M059J (cell line): ENCODE measurements at places on chromosomes 4 and X.

DNA sequence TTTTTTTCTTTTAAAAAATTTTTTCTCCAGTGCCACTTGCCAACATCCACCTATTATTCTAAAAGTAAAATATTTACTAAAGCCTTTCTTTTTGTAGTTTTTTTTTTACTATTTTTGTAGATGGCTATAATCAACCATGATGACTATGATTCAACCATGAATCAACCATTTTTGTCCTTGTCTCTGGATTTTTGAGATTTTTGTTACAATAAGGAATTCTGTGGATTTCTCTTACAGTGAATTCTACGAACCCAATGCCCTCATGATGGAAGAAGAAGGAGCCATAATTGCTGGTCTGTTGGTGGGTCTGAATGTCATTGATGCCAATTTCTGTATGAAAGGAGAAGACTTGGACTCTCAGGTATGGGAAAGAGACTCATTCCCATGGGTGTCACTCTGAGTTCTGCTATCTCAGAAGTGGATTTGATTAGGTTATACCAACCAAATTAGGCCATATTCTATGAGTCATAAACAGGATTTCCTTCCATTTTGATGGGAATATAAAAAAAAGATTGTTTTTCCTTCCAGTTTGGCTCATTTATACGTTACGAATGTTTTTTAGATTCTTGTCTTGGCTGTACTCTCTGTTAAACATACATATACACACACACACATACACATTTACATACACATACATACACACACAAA is 46.7 kb downstream of the RUFY3 start:
- peak; percentile 3 for DNase-seq

DNA sequence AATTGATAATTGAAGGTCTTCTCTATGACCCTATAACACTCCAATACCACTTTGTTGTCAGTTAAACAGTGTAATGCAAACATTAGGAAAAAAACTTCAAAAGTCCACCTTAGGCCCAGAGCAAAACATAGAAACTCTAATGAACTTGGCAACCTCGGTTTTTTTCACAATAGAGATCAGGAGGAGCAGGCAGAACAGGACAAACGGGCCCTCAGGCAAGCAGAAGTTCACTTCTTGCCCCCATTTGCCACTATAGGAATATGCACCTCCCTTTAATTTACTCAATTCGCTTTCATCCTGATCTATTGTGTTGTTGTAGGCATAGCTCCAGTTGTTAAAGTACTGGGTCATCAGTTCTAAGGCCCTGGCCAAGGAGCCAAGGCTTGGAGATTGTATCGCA is 18.2 kb downstream of the ACOX3 start:
- no peak for DNase-seq

DNA sequence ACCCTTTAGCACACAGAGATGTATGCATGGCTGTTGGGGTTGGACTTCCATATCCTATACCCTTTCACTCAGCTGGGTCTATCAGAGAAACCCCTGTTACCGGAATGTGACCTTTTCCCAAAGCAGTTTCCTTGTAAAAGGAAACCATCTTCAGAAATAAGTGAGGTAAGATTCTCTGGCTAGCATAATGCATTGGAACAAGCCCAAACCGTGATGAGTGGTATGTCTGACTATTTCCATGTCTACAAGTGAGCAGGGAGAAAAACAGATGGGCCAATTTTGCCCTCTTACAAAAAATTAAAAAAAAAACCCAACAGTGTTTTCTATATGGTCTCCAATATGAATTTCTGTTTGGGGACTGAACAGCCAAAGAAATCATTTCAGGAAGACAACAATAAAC is 283.9 kb downstream of the SMARCA1 start:
- peak; percentile 36 for DNase-seq

- DNase-seq, result no peak
These were observed 26.1 kb upstream of the TBC1D1 start for GRCh38 chr4:37864786-37865185.

DNA sequence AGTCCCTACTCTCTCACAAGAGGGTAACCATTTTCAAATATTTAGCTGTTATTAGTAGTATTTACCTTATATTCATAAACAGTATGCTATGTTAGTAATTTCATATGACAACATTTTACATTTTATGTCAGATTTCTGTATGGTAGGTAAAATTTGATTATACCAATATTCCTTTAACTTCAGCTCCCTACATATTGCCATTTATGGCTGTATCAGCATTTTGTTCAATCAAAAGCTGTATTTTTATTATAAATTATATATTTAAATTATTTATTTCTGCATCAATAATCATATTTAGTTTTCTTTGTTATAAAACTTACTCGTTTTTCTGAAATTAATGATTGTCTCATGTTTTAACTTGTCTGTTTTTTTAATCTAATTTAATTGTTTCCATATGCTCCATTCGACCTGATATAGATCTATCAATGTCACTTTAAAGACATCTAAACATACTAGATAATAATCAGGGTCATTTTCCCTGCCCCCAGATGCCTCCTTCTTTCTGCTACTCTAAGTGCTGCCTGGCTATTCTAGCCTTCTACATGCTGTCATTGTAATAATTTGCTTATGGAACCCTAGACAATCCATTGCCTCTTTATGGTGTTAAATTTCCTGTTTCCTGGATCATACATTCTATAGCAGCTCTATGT is 1976.7 kb upstream of the ADGRL3 start:
- no peak for DNase-seq

DNA sequence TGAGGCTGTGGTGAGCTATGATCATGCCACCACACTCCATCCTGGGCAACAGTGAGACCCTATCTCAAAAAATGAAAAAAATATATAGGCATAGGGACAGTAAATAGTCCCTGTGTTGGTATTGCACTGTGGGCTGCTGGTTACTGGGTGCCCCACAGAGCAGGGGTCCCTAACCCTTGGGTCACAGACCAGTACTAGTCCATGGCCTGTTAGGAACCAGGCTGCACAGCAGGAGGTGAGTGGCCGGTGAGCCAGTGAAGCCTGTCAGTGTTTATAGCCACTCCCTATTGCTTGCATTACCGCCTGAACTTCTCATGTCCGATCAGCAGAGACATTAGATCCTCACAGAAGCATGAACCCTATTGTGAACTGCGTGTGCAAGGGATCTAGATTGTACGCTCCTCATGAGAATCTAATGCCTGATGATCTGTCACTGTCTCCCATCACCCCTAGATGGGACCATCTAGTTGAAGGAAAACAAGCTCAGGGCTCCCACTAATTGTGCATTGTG is 106.5 kb downstream of the TNIP2 start:
- no peak for DNase-seq

DNA sequence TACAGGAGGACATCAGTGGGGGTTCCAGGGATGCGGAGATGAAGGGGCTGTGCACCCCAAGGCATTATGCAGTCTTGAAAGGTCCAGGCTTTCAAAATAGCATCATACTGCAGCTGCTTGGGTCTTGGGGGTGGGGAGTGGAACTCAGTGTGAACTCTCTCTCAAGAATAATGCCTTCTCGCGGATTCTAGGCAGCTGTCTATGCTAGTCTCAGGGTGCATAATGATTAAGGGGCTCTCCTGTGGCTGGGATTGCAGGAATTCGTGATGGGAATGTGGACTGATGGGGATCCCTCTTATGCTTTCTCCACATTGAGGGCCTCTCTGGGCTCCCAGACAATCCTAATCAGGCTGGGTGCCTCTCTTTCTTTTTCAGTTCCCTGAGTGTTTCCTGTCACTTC is 172.2 kb upstream of the ARHGAP24 start:
- DNase-seq, result no peak

- peak; percentile 96 for DNase-seq
These were observed 13.2 kb upstream of the XIAP start for GRCh38 chrX:123846577-123847038.

- DNase-seq, result no peak
These were observed 32.8 kb downstream of the TRMT44 start for GRCh38 chr4:8473198-8473919.

DNA sequence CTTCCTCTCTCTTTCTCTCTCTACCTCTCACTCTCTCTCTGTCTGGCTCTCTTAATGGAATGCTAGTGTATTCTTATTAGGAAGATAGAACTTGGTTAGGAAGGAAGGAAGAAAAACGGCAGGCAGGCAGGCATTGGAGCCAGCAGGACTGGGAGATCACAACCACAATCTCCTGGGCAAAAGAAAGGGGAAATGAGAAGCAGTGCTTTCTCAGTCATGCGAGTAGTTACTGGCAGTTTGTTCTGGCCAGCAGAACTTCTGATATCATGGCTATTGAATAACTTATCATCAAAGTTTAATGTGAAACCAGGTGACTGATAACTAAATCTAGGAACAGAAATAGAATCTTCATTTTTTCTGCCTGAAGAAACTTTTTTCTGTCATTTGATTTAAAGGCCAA is 60.9 kb upstream of the PAGE1 start:
- no peak for DNase-seq

DNA sequence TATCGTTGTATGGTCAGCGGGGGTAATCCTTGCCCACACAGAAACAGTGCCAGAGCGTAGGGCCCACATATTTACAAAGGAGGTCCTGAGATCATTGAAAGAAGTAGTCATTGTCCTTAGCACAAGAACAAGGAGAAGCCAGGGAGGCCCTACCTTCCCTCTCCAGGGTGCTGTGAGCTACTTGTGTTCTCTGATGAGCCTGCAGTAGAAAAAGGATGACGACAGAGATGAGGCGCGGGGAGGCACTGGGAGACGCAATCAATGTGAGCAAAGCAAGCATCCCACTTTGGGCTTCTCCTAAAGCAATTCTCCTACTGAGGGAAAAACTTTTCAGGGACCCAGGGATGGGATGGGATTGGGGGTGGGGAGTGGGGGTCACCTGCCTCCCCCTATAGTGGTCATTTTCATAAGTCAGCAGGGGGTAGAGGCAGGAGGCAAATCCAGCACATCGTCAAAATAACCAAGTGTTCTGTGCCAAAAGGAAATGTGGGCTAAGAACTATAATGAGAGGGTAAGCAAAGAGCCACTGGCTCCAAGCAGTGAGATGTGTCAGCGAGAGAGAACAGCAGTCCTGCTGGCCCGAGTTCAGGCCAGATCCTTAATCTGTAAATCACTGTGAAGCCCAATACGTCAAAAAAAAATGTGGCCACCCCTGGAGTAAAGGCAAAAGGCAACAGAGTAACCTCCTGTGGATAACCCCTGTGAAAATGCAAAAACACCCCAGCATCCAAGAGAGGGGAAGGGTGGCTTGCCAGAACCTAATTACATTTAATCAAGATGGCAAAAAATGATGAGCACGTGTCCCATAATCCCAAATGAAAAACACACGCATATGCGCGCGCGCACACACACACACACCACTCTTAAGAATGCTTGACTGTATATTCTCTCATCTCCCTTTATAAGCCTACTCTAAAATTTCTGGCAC is 136.6 kb upstream of the HHIP start:
- no peak for DNase-seq

DNA sequence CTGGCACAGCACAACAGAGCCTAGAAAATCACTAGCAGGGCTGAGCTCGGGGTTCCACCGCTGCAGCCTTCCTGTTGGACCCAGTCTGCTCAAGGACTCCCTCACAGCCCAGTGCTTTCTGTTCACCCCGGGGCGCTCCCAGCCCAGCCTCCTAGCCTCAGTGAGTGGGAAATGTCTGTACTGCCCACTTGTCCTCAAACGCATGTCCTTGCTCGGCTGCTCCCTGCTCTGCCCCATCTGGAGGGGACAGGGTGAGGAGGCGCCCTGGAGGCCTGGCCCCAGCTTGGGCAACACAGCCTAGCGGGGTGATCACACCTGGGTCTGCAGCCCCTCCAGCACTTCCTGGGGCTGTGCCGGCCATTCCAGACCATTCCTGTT is 11.9 kb upstream of the CCNQ start:
- DNase-seq, result no peak

- no peak for DNase-seq
These were observed 57.6 kb upstream of the CLNK start for GRCh38 chr4:10741961-10742699.

- peak; percentile 40 for DNase-seq
These were observed 16.9 kb downstream of the RASSF6 start for GRCh38 chr4:73603271-73603710.

DNA sequence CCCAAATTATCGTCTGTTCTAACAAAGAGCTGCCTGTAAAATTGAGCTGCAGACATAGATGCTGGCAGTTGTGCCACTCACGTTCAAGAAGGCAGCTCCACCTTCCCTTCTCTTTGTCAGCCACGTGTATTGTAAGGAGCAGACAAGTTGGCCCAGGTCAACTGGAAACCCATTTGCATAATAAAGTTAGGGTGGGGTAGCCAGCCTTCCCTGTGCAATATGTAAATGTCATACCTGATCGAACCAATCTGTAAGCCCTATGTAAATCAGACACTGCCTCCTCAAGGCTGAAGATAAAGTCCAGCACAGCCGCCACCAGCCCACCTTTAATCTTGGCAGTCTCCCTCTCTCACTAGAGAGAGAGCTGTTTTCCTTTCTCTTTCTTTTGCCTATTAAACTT is 117.2 kb downstream of the TMEM144 start:
- DNase-seq, result no peak

- no peak for DNase-seq
These were observed 52.0 kb upstream of the ACSL4 start for GRCh38 chrX:109785053-109785452.

DNA sequence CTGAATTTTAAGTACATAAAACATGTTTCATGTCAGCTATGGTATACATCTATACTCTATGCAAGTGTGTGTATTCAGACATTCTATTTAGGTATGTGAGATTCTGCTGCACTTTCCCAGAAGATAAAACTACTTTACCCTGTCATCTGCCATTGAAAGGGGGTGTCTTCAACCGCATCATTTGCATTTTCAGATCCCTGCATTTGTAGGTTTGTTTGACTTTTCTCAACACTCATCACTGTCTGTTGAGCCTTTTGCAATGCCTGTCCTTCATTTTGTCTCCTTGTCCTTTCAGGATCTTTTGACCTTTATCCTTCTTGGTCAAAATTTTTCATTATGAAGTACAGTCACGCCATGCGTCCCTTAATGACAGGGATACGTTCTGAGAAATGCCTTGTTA is 103.5 kb downstream of the TMA16 start:
- DNase-seq, result no peak

DNA sequence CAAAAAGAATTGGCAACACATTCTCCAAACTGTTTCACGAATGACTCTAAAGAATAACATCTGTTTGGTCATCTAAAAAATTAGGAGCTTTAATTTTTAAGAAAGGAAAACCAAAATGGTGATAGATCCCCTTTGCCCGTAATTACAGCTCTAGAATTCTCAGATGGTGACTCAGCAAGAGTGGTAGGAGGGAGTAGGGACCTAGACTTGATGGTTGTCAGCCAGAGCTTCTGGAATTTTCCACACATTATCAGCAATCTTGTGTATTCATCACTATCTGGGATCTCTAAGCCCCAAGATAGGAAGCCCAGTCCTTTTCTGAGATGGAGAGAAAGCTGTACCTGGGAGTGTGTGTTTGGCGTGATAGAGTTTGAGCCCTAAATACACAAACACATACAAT is 103.9 kb upstream of the RAB40AL start:
- DNase-seq, result peak; percentile 79

- DNase-seq, result peak; percentile 71
These were observed 931.0 kb upstream of the INTU start for GRCh38 chr4:126701756-126702155.

GRCh38 chrX:7318241-7318640 is 170.3 kb upstream of the PUDP start:
- no peak for DNase-seq
